Transverse colon (tissue), 4 donors: ENCODE measurements at places on chromosomes 1 and 21.

DNA sequence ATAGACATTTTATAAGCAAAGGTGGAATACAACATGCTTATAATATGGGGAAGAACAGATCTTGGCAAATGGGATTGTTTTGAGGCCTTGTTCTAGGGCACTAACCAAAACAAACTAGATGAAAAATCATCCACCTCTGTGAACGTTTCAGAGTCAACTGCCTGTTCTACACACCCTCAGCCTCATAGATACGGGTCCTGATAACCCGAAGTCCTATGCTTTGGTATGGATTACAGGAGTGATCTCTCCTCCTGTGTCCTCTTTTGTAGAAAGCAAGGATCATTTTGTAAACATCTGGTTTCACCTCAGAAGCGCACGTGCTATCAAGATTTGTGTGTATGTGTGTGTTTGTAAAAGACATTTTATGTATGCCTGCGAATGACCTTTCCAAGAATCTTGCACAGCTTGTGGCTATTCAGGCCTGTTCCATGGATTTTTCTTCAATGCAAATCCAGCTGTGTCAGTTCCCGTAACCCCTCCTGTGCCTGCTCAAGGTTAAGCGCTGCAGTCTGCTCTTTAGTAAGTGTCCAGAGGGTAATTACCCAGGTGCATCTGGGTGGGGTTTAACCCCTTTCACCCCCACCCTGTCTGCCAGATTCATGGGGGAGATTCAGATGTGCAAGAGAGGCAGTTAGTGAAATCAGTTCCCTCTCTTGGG is 132.4 kb downstream of the ROR1 start:
- DNase-seq = no peak

GRCh38 chr1:119409731-119410130 is 5.2 kb upstream of the HSD3B2 start:
- no peak for DNase-seq

- no peak for DNase-seq
Observed at GRCh38 chr1:29394521-29395225, 158.4 kb downstream of the PTPRU start.

GRCh38 chr1:70386121-70386520 is 24.9 kb upstream of the CTH start:
- no peak for DNase-seq

- no peak for DNase-seq
Observed at GRCh38 chr21:15614766-15615165, 115.0 kb upstream of the USP25 start.

DNA sequence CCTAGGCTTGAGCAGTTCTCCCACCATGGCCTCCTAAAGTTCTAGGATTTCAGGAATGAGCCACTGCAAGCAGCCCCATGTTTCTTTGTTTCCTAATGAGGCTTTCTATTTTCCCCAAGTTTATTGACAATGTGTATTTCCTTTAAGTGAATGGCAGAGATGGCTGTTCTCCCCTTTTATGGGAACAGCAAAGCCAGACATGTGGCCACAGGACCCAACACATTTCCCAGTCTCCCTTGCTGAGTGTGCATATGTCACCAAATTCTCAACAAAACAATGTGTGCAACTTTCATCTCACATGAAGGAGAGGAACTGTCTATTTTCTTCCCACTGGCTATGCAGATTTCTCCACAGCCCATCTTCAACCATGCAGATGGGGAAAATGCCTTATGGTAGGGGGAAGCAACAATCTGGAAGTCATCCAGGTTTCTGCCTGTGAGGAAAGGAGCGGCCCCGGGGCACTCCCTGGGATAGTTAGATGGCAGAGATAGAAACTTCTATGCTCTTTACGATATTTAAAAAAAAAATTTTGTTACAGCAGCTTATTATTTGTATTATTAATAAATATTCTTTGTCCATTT is 28.6 kb upstream of the MAP10 start:
- DNase-seq = no peak

GRCh38 chr1:198970916-198971315 is 332.1 kb downstream of the PTPRC start:
- DNase-seq = no peak

GRCh38 chr1:24096009-24096738 is 15.8 kb downstream of the MYOM3 start:
- DNase-seq = no peak

GRCh38 chr21:44071359-44072104 is 35.7 kb upstream of the PWP2 start:
- DNase-seq = no peak

GRCh38 chr1:74504933-74505512 is 7.4 kb downstream of the LRRC53 start:
- no peak for DNase-seq

DNA sequence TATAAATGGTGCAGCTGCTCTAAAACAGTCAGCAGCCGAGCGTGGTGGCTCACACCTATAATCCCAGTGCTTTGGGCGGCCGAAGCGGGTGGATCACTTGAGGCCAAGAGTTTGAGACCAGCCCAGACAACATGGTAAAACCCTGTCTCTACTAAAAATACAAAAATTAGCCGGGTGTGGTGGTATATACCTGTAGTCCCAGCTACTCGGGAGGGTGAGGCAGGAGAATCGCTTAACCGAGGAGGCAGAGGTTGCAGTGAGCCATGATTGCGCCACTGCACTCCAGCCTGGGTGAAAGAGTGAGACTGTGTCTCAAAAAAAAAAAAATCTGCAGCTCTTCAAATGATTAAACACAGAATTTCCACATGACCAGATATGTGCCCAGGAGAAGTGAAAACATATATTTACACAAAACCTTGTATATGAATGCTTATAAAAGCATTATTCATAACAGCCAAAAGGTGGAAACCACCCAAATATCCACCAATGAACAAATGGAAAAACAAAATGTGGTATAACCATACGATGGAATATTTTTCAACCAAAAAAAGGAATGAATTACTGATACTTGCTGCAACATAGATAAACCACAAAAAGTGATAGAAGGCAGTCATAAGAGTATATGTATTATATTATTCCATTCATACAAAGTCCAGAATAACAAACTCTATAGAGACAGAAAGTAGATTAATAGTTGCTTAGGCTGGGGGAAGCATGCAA is 14.1 kb downstream of the EPS15 start:
- no peak for DNase-seq

DNA sequence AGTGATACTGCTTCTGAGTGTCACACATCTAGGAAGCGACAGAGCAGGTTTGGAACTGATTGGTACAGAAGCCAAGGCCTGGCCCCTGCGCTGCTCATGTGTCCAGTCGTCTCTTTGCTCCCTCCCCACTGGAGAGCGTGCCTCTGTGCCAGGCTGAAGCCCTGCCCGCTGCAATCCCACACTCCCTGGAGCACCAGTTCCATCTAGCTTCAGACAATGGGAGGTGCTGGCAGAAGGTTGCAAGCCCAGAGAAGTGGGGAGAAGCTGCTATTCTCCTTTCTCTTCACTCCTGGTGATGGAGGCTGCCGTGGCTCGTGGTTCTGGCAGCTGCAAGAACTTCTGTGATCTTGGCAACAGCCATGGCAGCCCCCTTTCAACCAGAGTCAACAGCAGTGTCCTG is 250.9 kb downstream of the MATN1 start:
- no peak for DNase-seq

- DNase-seq = no peak
Observed at GRCh38 chr1:101120868-101121267, 95.3 kb upstream of the DPH5 start.

DNA sequence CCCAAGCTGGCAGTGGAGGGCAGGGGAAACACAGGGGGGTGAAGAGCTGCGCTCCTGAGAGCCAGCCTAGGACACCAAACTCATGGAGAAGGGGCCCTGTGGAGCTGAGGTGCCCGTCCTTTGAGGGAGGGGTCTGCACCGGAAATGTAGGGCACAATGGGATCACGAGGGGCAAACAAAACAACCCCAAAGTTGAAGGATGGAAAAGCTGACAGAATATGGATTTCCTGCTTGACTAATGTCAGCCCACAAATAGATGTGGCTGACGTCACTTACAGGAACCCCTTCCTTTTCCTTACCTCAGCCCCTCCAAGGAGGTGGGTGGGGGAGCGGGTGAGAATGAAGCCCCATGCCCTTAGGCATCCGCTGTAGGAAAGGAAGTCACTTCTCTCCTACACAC is 110.9 kb downstream of the KCNN3 start:
- DNase-seq = no peak

DNA sequence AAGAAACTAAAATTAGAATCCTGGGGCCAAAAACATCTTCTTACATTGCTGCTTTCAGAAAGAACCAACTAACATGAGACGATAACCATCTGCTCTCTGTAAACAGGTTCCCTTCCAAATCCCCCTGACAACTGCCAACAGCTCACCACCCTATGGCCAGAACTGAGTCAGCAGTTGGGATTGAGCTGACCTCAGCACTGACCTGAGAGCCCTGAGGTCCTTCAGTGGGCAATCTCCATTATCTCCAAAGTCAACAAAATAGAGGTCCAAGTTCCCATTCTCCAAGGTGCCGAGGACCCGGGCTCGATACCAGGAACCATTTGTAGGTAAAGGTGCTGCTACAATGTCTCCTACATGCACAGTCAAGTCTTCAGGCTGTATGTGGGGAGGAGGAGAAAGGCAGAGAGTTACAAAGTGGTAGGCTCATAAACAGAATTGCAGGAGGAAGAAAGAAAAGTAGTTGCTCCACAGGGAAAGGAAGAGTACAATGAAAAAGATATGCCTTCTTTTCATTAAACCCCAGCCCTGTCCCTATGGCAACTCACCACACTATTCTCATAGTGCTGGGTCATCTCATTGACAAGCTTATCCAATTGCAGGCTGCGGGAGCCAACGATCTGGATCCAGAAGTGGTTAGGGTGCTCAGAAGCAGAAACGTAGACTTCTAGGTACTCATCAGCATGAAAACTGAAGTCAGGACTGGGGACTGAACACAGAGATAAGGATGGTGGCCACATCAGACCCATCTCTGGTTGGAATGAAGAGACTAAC is 12.8 kb upstream of the MRPL9 start:
- DNase-seq = no peak

- DNase-seq = no peak
Observed at GRCh38 chr21:35974775-35975174, 85.6 kb downstream of the SETD4 start.

GRCh38 chr1:91130256-91130985 is 108.6 kb upstream of the ZNF644 start:
- no peak for DNase-seq

DNA sequence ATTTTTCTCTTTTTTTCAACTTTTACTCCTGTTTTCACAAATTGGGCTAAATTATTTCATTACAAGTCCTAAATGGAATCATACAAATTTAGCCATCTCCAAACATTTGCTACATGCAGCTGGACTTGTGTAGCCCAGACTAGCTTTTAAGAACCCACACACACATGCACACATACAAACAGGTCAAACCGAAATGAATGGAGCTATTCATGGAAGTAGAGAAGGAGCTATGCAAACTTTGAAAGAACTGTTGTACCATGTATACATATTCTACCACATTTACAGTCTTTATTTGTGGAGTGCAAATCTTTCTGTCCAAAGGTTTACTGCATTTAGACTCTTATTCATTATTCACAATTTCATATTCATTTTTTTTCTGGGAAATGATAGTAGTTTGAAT is 189.1 kb upstream of the RNPC3 start:
- no peak for DNase-seq

GRCh38 chr1:157734321-157734720 is 33.8 kb upstream of the FCRL3 start:
- no peak for DNase-seq

DNA sequence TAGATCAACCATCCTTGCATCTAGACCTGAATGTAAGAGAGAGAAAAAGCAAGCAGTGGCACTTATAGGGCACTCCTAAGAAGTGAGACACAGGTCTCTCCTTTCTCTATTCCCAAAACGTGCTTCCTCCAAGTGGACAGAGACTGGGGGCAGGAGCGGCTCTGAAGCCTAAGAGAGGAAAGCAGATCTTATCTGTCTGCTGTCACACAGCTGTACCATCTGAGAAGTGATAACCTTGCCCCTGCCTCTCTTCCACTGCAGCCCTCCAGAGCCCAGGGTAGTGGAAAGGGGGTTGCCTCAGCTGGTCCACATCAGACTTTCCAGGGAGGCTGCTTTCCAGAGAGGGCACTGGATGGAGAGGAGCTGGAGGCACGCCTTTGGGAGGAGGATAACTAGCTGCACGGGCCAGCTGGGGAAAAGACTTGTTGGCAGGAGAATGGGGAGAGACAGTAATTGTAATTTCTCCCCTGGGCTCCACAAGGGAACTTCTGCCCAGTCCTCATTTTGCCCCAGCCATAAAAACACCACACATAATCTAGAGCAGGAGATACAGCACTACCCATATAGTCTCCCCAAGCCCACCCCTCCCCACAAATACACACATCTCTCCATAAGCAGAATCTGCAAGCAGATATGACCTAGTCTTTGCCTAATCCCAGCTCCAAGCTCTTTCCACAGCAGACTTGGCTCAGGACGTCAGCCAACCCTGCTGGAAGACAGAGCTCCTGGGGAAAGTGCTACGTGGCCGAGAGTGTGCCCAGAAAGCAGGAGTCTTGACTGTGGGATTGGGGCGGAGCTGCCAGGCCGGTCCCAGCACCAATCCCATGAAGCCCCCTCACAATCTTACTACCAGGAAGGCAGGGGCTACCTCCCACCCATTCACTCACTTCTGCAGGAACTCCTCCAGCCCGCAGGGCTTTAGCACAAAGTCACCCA is 31.2 kb downstream of the PIK3C2B start:
- no peak for DNase-seq

DNA sequence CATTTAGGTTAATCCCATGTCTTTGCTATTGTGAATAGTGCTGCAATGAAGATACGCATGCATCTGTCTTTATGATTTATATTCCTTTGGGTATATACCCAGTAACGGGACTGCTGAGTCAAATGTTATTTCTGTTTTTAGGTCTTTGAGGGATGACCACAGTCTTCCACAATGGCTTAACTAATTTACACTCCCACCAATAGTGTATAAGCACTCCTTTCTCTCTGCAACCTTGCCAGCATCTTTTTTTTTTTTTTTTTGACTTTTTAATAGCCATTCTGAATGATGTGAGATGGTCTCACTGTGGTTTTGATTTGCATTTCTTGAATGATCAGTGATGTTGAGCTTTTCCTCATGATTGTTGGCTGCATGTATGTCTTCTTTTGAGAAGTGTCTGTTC is 33.5 kb downstream of the ASH1L start:
- no peak for DNase-seq

- no peak for DNase-seq
Observed at GRCh38 chr21:31398574-31398973, 54.5 kb upstream of the TIAM1 start.

DNA sequence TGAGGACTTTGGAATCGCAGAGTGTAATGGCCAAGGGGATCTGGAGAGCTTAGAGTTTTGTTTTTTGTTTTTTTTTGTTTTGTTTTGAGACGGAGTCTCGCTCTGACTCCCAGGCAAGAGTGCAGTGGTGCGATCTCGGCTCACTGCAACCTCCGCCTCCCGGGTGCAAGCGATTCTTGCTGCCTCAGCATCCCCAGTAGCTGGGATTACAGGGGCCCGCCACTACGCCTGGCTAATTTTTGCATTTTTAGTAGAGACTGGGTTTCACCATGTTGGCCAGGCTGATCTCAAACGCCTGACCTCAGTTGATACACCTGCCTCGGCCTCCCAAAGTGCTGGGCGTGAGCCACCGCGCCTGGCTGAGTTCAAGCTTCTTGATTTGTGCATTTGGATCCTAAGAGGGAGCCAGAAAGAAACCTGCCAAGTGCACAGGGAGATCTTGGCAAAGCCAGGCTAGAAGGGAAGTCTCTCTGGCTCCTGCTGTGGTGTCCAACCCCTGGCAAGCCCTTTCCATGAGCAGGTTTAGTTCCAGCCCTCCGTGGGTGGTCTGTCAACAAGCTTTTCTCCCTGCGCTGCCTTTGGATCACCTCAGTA is 852 bp downstream of the FAAH start:
- DNase-seq = no peak
